Natural killer cell (primary cell): ENCODE measurements at places on chromosomes 5 and 9. TPM values are rescaled to one million over a fixed set of nuclear protein-coding genes. Genes with fewer than 3 reads are reported as not detected.

DNA sequence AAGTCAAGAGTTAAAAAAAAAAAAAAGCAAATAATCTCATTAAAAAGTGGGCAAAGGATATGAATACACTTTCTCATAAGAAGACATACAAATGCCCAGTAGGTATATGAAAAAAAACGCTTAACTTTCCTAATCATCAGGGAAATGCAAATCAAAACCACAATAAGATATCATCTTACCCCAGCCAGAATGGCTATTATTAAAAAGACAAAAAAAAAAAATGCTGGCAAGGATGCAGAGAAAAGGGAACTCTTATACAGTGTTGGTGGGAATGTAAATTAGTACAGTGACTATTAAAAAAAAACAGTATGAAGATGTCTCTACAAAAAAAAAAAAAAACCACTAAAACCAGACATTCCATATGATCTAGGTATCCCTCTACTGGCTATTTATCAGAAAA lies 79.4 kb downstream of the LPAR1 start:
- H3K4me3 ChIP-seq, result no peak overlapping the region
- no peaks in the 10 kb centered on the region for H3K27me3 ChIP-seq
- no peaks in the 10 kb centered on the region for H3K4me1 ChIP-seq
- no peak for DNase-seq
- H3K27ac ChIP-seq, result no peak overlapping the region

SURF2 gene
- 14.7 TPM for total RNA-seq

- H3K36me3 ChIP-seq, result peaks cover 24% of the 10 kb centered on the region
- H3K4me3 ChIP-seq, result no peak overlapping the region
- no peaks in the 10 kb centered on the region for H3K4me1 ChIP-seq
Observed at GRCh38 chr5:126481243-126481642, 58.0 kb downstream of the GRAMD2B start.

- no peak for DNase-seq
- H3K27me3 ChIP-seq, result no peaks in the 10 kb centered on the region
- no peaks in the 10 kb centered on the region for H3K36me3 ChIP-seq
- H3K27ac ChIP-seq, result no peak overlapping the region
- H3K4me1 ChIP-seq, result no peaks in the 10 kb centered on the region
Observed at GRCh38 chr5:89253666-89254352, 370.8 kb upstream of the MEF2C start.

GNA14 gene
- total RNA-seq, result not detected

DNA sequence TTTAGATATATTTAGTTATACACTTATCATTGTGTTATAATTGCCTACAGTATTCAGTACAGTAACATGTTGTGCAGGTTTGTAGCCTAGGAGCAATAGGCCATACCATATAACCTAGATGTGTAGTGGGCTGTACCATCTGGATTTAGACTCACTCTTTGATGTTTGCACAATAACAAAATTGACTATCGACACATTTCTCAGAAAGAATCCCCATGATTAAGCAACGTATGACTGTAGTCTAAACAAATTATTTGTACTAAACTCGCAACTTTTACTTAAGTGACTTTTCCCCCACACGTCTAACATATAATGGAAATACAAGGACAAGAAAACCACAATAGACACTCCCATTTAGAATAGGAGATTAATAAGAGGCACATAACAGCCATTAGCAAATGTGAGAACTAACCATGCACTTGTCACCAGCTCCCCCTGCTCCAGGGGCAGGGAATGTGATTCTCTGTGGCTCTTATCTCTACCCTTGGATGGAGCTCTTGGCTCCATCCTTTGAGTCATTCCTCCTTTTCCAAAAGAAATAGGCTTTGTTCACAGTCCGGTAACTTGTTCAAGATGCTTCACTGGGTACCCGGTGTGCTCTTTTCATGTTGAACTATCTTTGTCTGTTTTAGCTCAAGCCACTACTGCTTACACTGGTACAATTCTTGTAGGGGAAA lies 8.7 kb upstream of the B4GALT1 start:
- no peaks in the 10 kb centered on the region for H3K27me3 ChIP-seq
- no peak overlapping the region for H3K27ac ChIP-seq
- no peaks in the 10 kb centered on the region for H3K4me1 ChIP-seq
- no peak for DNase-seq
- no peak overlapping the region for H3K4me3 ChIP-seq
- H3K36me3 ChIP-seq, result no peaks in the 10 kb centered on the region

DNA sequence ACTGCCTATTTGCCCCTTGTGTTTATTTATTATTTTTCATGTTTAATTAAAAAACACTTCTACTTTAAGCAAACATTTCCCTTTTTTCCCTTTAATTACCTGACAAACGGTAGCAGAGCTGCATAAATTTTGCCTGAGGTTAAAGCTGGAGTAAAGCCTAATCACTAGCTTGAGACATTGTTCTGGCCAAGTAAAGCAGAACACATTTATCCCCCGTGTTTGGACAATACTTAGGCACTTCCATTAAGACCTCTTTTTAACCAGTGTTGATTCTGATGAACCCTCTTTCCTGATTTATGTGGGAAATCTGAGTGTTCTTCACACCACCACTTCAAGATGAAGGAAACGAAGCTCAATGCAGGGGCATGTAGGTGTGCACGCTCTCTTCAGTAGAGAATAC lies 54.5 kb downstream of the BNC2 start:
- no peaks in the 10 kb centered on the region for H3K36me3 ChIP-seq
- no peak for DNase-seq
- no peaks in the 10 kb centered on the region for H3K27me3 ChIP-seq
- H3K4me3 ChIP-seq, result no peak overlapping the region
- no peaks in the 10 kb centered on the region for H3K4me1 ChIP-seq

DNA sequence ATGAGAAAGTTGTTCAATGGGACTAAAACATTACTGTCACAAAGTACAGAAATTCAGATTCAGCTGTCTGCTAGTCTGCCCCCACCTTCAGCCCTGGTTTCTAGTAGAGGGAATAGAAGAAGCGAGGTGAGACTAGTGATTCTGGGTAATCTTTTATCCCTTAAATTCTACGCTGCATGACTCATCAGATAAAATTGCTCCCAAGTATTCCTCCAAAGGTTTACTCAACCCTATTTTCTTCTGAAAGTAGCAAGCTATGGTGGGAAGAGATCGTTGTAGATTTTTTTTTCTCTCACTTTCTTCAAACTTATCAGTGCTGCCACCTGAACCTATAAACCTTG lies 318.9 kb upstream of the RIOK2 start:
- no peak overlapping the region for H3K27ac ChIP-seq
- no peak for DNase-seq
- H3K4me3 ChIP-seq, result no peak overlapping the region
- H3K27me3 ChIP-seq, result no peaks in the 10 kb centered on the region
- H3K4me1 ChIP-seq, result no peaks in the 10 kb centered on the region
- no peaks in the 10 kb centered on the region for H3K36me3 ChIP-seq

SLCO6A1 gene
- total RNA-seq, result not detected

FOXI1 gene
- not detected for total RNA-seq

- H3K4me1 ChIP-seq, result no peaks in the 10 kb centered on the region
- H3K36me3 ChIP-seq, result no peaks in the 10 kb centered on the region
- H3K27ac ChIP-seq, result no peak overlapping the region
- H3K4me3 ChIP-seq, result no peak overlapping the region
- H3K27me3 ChIP-seq, result peaks cover 9% of the 10 kb centered on the region
Observed at GRCh38 chr5:163540696-163541095, 35.3 kb downstream of the MAT2B start.

GRCh38 chr9:121999556-121999955 lies 93.6 kb downstream of the TTLL11 start:
- no peak for DNase-seq
- H3K4me3 ChIP-seq, result no peak overlapping the region
- H3K4me1 ChIP-seq, result no peaks in the 10 kb centered on the region
- H3K27me3 ChIP-seq, result no peaks in the 10 kb centered on the region
- no peak overlapping the region for H3K27ac ChIP-seq
